ENCODE measurements at places on chromosomes 6 and 20.

- no peak for DNase-seq
Observed at GRCh38 chr20:58570204-58570859, 55.1 kb upstream of the APCDD1L start.

- DNase-seq = no peak
Observed at GRCh38 chr6:163776906-163777686, 362.6 kb downstream of the QKI start.

DNA sequence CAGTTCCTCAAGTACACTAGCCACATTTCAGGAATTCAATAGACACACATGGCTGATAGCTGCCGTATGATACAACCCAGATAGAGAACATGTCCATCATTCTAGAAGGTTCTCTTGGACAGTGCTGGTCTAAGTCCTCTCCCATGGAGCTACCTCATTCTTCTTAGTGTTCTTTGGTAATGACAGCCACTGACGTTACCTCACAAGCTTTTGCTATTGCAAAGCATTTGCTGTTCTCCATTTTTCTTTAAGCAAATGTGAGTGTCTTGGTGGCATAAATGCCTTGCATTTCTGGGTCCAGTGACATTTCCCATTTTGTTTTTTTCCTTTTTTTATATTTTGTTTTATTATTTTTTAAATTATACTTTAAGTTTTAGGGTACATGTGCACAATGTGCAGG lies 8.3 kb upstream of the CEBPB start:
- no peak for DNase-seq

GRCh38 chr6:139597771-139598755 lies 223.6 kb upstream of the CITED2 start:
- DNase-seq = no peak

GRCh38 chr6:87027021-87027420 lies 67.9 kb downstream of the CGA start:
- DNase-seq = no peak

- no peak for DNase-seq
Observed at GRCh38 chr6:8468552-8469356, 33.4 kb upstream of the SLC35B3 start.

DNA sequence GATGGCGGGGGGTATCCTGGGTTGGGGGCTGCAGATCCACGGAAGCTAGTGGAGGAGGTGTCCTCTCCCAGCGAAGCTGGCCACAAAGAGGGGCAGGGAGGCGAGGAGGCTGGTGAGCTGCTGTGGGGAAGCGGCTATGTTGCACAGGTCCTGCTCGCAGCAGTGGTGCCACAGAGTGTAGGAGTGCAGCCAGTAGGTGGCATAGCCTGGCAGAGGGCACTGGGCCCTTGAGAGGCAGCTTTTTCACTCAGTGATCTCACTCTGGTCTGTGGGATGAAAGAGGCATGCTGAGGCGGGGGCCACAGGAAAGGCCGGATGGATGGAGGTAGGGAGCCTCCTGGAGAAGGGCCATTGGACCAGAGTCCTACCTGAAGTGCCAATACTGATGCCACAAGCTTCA lies 2.9 kb upstream of the LY6G6D start:
- DNase-seq = no peak

DNA sequence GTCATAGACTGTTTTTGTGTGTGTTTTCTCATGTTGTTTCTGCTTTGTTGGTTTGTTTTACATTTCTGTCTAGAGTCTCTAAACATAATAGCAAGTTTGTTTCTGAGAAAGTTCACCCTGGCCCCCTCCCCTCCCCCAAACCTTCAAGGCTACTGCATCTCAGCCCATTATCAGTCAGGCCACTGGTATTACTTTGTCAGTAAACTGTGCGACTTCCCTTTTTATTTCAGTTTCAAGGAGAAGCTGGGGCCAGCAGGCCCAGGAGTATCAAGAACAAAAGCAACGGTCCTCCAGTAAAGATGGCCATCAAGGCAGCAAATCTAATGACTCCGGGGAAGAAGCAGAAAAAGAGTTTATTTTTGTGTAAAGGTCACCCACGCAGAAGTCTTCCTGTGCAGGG lies 32.8 kb upstream of the SCGN start:
- no peak for DNase-seq

- no peak for DNase-seq
Observed at GRCh38 chr6:26195924-26196845, 109.0 kb downstream of the HFE start.

DNA sequence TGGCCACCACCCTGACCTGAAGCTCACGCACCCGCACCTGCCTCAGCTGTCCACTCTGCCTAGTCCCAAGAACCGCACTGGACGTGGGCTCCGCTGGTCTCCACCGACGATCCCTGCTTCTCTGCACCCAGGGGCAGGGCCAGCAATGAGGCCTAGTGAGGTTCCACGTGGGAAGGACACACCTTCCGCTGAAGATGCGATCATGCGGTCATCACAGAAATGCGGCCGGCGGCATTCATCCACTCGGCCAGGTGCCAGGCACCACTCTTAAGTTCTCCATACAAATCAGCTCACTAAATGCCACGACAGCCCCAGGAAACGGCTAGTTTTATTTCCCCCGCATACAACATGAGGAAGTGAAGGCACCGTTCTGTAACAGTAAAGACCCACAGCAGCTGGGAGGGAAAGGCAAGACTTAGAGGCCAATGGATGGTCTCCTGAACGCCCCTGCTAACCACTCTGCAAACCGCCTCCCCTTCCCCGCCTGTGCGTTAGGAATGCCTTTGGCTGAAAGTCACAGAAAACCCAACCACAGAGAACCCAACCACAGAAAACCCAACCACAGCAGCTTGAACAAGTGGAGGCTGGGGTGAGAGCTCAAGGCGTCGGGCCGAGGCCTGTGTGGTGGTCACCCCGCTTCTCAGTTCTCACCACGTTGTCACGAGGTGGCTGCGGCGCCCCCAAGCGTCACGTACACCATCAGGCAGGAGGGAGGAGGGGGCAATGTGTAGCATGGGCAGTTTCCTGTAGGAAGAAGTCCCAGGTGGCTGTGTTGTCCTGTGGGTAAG lies 204.4 kb downstream of the TAF4 start:
- no peak for DNase-seq

DNA sequence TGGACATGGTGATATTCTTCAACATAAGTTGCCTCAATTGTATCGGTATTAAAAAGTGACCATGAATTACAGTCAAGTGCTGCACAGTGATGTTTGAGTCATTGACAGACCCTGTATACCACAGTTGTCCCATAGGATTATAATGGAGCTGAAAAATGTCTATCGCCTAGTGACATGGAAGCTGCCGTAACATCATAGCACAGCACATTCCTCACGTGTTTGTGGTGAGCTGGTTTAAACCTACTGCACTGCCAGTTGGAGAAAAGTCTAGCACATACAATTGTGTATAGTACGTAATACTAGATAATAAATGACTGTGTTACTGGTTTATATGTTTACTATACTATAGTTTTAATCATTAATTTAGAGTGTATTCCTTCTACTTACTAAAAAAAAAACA lies 150.2 kb downstream of the CDH26 start:
- DNase-seq = no peak

GRCh38 chr6:83061190-83061589 lies 4.5 kb downstream of the UBE3D start:
- no peak for DNase-seq

GRCh38 chr6:33323623-33323948 lies 6.0 kb upstream of the ZBTB22 start:
- no peak for DNase-seq

DNA sequence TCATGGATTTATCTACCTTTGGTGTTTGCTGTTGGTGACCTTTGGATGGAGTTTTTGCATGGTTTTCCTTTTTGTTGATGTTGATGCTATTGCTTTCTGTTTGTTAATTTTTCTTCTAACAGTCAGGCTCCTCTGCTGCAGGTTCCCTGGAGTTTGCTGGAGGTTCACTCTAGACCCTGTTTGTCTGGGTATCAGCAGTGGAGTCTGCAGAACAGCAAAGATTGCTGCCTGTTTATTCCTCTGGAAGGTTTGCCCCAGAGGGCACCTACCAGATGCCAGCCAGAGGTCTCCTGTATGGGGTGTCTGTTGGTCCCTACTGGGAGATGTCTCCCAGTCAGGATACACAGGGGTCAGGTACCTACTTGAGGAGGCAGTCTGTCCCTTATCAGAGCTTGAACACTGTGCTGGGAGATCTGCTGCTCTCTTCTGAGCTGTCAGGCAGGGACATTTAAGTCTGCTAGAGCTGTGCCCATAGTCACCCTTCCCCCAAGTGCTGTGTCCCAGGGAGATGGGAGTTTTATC lies 9.2 kb upstream of the ZNF337 start:
- no peak for DNase-seq

GRCh38 chr20:7693761-7694160 lies 246.5 kb downstream of the HAO1 start:
- no peak for DNase-seq

DNA sequence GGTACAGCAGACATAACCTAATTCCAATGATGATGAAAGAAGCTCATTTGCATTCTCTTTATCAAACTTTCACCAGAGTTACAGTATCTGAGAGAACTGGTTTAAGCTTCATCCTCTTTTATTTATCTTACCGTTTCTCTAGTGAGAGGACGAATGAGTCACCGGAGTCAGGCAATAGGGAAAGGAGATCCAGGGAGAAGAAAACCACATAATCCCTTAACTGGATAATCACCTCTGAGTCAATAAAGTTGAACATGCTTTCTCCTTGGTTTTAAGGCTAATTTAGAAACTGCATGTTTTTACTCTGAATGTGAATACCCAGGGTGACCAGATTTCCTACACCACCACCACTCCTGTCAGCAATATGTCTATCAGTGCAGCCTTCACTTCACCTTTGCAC lies 313.7 kb upstream of the TBX18 start:
- DNase-seq = no peak

- DNase-seq = no peak
Observed at GRCh38 chr6:125088963-125089362, 64.6 kb upstream of the TPD52L1 start.

GRCh38 chr20:5715071-5715841 lies 34.9 kb upstream of the SHLD1 start:
- no peak for DNase-seq

GRCh38 chr20:48149902-48150301 lies 364.6 kb upstream of the SULF2 start:
- no peak for DNase-seq

GRCh38 chr6:105594821-105595220 lies 191.9 kb upstream of the PREP start:
- no peak for DNase-seq

DNA sequence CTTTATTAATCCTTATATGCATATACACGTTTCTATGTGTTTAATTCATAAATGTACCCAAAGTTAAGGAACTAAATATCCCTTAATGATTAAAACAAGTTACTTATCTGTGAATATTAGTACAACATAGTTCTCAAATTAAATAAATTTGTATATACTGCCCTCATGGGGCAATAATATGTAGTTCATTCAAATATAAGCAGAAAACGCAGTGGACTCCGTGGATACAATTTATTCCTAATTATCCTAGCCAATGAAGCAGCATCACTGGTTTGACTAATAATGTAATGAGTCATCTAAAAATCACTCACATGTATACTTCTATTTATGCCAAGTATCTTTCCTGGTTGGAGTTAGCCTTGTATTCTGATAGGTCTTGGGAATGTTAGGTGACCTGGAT lies 111.6 kb downstream of the TBC1D32 start:
- no peak for DNase-seq

DNA sequence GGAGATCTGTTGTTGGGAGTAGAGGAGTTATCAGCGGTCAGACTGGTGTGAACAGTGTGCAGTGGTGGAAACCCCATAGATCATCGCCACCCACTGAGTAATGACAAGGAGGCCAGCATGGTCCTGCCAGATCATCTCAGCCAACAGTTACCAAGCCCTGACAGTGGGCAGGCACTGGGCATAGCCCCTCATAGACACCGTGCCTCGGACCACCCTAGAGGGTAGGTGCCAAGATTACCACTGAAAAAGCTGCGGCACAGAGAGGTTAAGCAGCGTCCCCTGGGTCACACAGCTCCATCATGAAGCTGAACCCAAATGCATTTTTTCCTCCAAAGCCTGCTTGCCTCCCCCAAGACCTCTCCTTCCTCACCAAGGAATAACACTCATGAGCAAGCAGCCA lies 21.5 kb upstream of the BMP7 start:
- no peak for DNase-seq

- DNase-seq = no peak
Observed at GRCh38 chr20:50545126-50545525, 34.9 kb downstream of the PTPN1 start.

GRCh38 chr20:49965781-49966305 lies 16.9 kb upstream of the SNAI1 start:
- no peak for DNase-seq

- DNase-seq = no peak
Observed at GRCh38 chr6:35318196-35319171, 20.9 kb downstream of the DEF6 start.

GRCh38 chr6:147986846-147987245 lies 355.8 kb upstream of the SASH1 start:
- no peak for DNase-seq

DNA sequence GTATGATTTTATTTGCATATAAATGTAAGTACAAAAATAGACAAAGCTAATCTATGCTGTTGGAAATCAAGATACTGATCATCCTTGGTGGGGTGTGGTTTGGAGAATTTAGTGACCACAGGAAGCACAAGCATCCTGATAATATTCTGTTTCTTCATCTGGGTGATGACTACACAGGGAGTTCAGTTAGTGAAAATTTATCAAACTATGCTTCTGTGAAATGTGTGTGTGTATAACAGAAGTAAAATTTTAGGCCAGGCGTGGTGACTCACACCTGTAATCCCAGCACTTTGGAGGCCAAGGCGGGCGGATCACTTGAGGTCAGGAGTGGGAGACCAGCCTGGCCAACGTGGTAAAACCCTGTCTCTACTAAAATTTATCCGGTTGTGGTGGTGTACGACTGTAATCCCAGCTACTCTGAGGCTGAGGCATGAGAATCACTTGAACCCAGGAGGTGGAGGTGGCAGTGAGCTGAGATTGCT lies 20.6 kb downstream of the ENPP3 start:
- DNase-seq = no peak

- no peak for DNase-seq
Observed at GRCh38 chr20:4546786-4547185, 174.9 kb upstream of the PRND start.

GRCh38 chr6:37570482-37571133 lies 70.9 kb upstream of the CCDC167 start:
- no peak for DNase-seq

DNA sequence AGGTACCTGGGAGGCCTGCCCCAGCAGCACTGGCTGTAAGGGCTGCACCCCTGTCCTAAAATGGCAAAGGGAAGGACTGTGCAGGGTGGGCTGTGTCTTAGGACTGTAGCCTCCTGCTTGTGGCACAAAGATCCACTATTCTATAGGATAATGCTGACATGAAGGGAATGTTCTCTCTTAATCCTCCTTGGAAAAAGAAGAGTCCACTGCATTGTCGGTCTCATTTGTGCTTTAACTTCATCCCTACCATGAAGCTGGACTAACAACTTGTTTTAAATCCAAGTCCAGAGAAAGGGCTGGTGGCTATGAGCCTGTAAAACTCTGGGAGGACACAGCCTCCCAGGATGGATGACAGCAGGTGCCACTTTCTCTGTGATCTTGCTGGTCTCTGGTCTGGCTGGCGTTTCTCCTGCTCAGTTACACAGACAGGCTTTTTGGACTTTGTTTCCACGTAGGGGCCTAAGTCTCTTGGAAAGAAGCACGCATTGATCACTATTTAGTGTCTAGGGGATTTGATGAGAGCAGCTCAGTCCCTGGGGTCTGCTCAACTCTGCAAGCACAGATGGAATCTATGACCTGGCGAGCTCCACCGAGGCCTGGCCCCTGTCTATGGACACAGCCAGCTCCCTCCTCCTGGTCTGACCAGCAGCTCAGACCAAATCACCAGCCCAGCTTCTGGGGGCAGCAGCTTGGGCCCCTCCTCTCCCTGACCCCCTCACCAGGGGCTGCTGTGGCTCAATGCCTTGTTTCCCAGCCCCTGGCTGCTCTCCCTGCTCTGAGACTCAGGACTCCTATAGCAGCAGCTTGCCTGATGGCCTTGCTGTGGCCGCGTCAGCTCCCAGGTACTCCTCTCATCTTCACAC lies 4.8 kb downstream of the CST3 start:
- DNase-seq = no peak

All from iPS DF 6.9 (cell line).